Omental fat pad (tissue), 4 donors: ENCODE measurements at places on chromosomes 4 and X.

DNA sequence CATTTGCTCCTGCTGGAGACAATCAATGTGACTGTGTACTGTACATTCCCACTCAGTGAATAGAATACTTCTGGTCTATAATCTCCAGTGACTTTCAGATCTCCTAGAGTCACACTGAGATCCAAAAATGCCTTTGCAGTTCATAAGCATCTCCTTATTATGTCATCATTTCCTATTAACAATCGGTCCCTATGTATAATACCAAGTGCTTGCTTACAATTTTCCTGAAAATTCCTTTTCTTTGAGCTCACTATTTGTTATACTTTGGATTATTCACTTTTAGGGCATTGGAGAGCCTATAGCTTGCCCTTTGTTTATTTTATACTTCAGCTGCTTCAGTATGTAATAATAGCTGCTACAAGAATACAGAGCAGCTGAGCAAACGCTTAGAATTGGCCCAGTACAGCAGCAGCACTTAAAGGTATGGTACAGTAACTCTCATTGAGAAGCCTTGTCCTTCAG is 313.0 kb downstream of the DCTD start:
- DNase-seq, result no peak

GRCh38 chr4:83285055-83285407 is 433 bp upstream of the COQ2 start:
- no peak for DNase-seq

DNA sequence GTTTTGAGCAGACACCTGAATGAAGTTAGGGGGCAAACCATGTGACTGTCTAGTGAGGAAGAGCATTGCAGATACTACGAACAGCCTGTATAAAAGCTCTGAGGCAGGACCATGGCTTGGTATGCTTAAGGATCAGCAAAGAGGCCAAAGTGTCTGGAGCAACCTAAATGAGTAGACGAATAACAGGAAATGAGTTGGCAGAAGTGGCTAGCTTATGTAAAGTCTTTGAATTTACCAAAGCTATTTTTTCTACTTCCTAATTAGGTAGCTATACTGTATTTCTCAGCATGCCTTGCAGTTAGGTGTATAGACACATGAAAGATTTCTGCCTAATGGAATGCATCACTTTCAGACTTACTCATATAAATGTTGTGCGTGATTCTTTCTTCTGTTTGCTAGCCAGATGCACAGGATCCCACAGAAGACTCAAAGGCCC is 9.3 kb upstream of the GPRIN3 start:
- DNase-seq, result no peak

- no peak for DNase-seq
These were observed 76.9 kb upstream of the PPARGC1A start for GRCh38 chr4:23966725-23967124.

- DNase-seq, result no peak
These were observed 13.7 kb upstream of the PIGA start for GRCh38 chrX:15349046-15349445.

- no peak for DNase-seq
These were observed 133.0 kb upstream of the HTR2C start for GRCh38 chrX:114450911-114451310.
